DMS79 (cell line): ENCODE measurements at places on chromosomes 13 and 19.
A peak's percentile ranks its signal among the peaks of the same experiment; 100 is the strongest.

DNA sequence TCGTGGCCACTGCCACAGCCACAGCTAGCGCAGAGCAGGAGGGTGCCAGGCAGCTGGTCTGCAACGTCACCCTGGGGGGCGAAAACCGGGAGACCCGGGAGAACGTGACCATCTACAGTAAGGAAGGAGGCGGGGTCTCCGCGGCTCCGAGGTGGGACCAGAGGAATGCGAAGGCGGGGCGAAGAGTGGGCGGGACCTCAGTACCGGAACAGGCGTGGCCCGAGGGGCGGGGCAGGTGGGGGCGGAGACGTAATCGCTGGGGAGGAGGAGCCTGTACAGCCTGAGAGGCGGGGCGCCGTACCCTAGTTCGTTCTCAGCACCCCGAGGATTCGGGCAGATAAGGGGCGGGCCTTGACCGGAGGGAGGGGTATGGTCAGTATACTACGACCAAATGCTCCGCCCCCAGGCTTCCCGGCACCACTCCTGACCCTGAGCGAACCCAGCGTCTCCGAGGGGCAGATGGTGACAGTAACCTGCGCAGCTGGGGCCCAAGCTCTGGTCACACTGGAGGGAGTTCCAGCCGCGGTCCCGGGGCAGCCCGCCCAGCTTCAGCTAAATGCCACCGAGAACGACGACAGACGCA is 2.5 kb downstream of the ICAM5 start:
- DNase-seq: no peak

- DNase-seq: peak; percentile 29
Observed at GRCh38 chr19:14090509-14091080, at the start of gene SAMD1. Gene SAMD1, minus strand, starts transcription at chr19:14090751.

DNA sequence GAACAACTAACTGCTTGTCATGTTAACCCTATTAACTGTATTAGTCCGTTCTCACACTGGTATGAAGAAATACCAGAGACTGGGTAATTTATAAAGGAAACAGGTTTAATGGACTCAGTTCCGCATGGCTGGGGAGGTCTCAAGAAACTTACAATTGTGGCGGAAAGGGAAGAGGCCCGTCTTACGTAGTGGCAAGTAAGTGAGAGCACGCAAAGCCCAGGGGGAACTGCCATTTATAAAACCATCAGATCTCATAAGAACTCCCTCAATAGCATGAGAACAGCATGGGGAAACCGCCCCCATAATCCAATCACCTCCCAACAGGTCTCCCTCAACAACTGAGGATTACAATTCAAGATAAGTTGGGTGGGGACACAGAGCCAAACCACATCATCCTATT is 34.7 kb downstream of the PHF11 start:
- no peak for DNase-seq

- no peak for DNase-seq
Observed at GRCh38 chr13:32113532-32113931, 82.0 kb downstream of the FRY start.

DNA sequence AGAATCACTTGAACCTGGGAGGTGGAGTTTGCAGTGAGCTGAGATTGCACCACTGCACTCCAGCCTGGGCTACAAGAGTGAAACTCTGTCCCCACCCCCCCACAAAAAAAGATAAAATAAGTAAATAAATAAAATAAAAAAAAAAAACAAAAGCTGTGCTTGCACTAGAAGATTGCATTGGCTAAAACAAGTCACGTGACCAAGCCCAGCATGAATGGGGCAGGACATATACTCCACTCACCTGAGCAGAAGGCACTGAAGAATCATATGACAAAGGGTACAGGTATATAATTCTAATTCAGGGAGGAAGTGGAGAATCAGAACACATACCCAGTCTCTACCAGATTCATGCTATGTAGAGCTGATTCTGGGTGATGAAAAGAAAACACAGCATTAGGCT is 36.6 kb downstream of the CYP4F22 start:
- no peak for DNase-seq

- DNase-seq: no peak
Observed at GRCh38 chr19:10712045-10712444, 5.8 kb upstream of the DNM2 start.

GRCh38 chr19:45278087-45278486 is 27.0 kb downstream of the MARK4 start:
- no peak for DNase-seq

DNA sequence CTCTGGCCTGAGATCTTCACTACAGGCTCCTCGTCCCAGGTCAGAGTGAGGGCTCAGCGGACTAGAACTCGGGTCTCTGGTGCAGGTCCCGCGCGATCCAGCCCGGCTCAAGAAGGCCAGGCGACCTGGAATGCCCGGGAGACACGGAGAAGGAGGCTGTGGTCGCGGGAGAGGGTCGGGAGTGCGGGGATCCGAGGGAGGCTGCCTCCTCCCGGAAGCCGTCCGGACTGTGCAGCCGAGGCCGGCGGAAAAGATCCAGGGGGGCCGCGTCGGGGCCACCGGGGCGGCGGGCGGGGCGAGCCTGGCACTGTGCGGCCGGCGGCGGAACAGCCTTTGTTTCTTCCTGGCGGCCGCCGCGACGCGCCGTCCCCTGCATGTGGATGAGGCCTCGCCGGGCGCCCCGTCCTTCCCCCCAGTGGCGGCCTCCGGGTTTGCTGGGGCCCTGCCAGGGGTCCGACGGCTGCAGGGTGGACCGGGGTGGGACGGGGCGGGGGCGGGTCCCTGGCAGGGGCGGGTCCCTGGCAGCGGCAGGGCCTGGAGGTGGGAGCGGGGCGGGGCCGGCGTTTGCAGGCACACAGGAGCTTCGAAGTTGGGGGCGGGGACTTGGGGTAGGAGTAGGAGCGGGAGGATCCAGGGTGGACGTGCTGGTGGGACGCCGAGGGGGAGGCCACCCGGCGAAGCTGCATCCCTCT is 1.0 kb upstream of the SLC7A10 start:
- no peak for DNase-seq

DNA sequence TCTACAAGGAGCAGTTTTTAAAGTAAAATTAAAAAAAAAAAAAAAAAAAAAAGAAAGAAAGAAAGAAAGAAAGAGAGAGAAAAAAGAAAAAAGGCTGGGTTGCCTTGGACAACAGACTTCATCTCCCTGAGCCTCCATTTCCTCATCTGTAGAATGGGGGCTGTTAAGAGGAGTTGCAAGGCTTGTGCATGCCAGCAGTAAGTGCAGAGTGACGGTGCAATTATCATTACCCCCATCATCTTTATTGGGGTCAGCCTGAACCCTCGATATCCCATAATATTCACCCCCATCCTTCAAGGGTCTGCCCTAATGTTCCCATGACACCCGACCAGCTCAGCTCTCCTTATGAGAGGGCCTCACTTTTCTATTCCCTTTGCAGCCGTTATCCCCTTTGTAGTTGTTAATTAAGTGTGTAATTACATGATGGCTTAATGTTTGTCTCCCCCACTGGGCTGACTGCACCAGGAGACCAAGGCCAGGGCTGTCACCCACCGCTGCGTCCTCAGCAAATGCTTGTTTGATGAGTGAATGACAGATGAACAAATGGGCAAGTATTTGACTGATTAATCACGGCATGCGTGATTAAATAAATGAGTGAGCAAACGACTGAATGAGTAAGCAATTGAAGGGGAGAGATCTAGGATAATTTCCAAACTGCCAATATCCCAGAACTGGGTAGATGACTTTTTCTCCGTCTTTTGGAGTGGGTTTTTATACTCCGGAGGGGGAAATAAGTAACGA is 10.1 kb downstream of the FOSB start:
- no peak for DNase-seq

GRCh38 chr19:16586991-16587832 is 15.0 kb upstream of the SLC35E1 start:
- DNase-seq: no peak

GRCh38 chr19:51903192-51903591 is 1.6 kb downstream of the ZNF649 start:
- DNase-seq: no peak

GRCh38 chr19:35742121-35742724 is at the start of gene IGFLR1:
Gene IGFLR1, minus strand, starts transcription at chr19:35742452. Its CDS starts 1,272 bp downstream, at chr19:35741180.
- DNase-seq: no peak

DNA sequence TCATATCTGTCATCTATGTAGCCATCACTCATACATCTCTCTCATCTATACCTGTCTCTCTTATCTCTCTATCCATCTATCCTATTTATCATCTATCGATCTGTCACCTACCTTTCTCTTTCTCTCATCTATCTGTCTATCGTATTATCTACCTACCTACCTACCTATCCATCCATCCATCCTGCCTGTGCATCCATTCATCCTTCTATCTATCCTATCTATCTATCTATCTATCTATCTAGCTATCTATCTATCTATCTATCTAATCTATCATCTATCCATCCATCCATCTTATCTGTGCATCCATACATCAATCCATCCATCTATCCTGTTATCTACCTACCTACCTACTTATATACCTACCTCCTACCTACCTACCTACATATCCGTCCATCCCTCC is 44.6 kb upstream of the CYP4F8 start:
- no peak for DNase-seq

DNA sequence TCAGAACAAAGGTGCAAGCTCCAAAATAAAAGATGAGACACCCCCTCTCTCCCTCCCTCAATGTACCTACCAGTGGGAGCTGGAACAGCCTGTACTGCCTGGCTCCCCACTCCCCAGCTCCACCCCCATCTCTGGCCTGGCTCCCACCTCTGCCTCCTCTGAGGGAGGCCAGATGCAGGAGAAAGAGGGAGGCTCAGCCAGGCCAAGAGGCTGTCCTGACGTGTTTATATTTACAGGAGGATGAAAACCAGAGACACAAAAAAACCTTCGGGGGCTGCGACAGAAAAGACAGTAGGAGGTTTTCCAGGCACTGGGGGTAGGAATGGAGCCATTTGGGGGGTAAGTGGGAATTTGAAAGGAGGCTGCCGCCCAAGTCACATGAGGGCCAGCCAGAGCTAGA is 19.7 kb downstream of the ARHGEF18 start:
- no peak for DNase-seq

- DNase-seq: no peak
Observed at GRCh38 chr19:40423938-40424337, 1.9 kb downstream of the SERTAD1 start.

DNA sequence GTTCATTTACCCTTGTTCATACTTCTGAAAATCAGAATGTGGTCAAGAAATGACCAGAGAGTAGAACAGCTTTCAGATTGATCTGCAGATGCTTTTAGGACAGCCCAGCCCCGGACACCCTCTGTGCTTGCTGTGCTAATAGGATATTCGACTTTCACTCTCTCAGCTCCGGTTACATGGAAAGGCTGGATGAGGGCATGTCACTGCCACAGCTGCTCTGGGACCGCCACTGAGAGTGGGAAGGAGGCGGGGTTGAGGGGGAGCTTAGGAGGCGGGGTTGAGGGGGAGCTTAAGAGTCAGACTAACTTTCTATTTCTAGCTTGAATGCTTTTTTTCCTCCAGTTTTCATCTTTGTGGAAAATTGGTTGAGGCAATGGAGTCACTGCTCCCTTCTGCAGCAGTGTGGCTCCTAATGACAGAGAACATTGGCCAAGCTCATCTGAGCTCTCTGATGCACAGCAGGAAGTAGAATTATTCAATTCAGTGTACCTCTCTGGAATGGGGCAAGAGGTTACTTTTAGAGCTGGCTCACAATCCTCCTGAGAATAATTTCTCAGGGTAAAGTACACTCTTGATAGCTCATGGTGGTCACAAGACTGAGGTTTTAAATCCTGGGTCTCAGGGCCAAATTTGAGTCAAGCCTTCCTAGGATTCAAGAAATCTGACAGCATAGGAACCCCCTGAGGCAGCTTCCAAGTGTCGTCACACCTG is 74.6 kb upstream of the NPAS1 start:
- peak; percentile 46 for DNase-seq

DNA sequence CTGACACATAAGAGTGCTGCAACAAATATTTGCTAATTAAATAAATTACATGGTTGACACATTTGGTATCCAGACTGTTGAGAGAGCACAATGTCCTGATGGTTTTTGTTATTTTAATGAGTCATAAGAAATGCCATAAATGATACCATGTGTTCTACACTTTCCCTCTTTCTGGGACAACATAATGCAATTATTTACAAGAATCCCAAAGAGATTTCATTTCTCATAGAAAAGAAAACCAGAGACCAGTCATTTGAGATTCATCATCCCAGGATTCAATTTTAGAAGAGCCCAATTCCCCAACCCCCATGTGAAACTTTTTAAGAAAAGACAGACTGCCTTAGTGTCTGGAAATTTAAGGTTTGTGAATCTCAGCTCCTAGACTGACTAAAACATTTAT is 399.6 kb downstream of the DCT start:
- no peak for DNase-seq

DNA sequence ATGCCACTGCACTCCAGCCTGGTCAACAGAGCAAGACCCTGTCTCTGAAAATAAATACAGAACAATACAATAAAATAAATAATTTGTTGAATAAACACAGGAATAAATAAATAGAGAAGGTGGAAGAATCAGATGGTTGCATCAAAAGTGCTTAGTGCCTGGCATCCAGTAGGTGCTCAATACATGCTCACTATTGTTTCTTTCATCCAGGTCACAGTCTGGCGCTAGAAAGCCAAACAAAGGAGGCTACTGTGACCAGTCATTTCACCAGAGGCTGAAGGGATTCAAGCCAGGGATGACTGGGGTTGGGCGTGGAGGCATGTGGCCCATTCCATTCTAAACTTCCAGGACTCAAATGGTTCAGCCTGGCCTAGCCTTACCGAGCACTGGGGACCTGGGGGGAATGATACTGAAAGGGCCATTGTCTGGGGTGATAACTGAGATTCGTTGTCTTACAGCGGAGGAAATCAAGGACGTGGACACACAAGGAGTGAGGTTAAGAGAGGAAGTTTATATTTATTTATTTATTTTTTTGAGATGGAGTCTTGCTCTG is 3.6 kb upstream of the NDUFB7 start:
- no peak for DNase-seq

- no peak for DNase-seq
Observed at GRCh38 chr13:62375653-62376052, 960.0 kb upstream of the PCDH20 start.

DNA sequence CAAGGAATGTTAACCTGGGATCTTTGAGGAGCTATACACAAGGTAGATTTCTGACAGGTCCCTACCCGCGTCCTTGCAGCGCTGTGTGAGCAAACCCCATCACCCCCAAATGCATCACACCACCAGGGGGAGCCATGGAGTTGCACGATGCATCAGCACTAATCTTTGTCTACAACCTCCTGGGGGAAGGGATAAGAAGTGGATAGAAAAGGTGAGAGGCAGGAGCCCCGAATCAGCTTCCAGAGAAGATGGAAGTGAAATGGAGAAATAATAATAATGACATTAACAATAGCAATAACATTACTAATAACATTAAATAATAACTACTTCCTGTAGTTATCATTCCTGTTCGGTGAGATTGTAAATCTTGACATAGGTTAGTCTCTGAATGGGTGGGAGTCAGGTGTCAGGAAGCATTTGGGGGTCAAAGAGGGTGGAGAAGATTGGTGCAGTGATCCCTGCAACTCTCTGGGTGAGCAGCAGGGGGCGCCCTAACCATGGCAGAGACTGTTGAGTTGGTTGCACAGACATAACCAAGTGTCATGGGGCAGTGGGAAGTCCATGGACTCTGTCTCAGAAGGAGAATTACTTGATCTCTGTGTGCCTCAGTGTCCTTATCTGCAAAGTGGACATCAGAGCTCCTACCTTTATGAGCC is 16.5 kb downstream of the SIGLEC7 start:
- DNase-seq: no peak

- no peak for DNase-seq
Observed at GRCh38 chr19:51365211-51365964, 800 bp downstream of the ETFB start.

GRCh38 chr19:14502334-14503092 is 6.6 kb upstream of the GIPC1 start:
- no peak for DNase-seq
